ENCODE measurements at places on chromosomes 12 and 14.

- DNase-seq = no peak
These were observed 13.5 kb downstream of the ETFRF1 start for GRCh38 chr12:25208554-25208953.

DNA sequence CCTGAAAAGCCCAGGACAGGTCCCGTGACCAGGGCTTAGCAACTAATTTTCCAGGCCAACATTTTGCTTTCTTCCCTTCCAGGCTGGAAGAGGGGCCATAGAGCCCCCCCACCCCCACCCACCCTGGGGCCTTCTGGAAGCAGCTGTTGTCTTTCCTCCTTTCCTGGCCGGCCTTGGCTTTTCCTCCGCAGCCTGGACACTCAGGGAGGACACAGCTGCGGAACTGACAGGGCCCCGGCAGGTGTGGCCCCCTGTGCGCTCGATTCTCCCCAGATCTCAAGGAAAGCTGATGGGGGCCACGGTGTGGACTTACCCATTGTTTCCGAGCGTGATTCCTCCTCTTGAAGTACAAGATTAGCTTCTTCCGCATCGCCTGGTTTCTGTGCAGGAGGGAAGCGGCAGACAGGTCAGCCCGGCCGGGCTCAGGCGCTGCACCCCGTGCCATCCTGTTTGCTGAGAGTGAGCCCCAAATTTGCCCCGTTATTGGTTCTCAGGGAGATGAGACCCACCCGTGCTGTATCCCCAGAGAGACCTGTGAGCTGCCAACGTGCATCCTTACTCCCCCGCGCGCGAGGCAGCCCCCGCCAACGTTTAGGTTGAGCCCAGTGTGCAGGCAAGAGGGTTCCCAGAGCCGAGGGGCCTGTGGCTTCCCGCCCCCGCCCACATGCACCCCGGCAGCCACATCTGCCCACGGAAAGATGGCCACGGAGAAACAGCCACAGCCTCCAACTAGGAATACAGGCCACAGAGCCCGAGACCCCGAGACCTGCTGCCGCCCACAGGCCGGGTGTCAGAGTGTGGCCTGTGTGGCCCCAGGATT lies 129.6 kb downstream of the NCOR2 start:
- no peak for DNase-seq

DNA sequence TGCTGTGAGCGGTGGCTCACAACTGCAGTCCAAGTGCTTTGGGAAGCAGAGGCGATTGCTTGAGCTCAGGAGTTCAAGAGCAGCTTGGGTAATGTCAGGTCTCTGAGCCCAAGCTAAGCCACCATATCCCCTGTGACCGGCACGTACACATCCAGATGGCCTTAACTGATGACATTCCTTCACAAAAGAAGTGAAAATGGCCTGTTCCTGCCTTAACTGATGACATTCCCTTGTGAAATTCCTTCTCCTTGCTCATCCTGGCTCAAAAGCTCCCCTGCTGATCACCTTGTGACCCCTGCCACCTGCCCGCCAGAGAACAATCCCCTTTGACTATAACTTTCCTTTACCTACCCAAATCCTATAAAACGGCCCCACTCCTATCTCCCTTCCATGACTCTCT lies 48.6 kb downstream of the SLC25A47 start:
- DNase-seq = no peak

DNA sequence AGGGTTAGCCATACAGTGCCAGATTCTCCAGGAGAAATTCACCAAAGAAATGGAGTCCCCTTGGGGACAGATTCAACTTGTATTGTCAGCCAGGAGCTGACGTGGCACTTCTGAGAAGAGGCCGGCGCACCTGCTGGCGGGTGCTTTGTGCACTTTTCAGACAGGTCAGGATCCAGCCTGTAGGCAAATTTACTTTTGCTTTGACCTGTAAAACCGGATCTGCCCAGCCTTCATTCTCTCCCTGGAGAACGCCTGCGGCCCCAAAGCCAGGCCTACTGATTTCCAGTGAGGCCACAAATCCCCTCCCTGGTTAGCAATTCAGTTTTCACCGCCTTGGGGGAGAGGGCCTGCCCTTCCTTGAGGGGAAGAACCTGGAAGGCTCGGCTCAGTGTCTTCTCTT lies 17.4 kb downstream of the P2RX4 start:
- no peak for DNase-seq

- no peak for DNase-seq
These were observed 254.4 kb upstream of the SFSWAP start for GRCh38 chr12:131456301-131457027.

GRCh38 chr14:24053548-24054323 lies 1.9 kb downstream of the CARMIL3 start:
- DNase-seq = no peak

- DNase-seq = no peak
These were observed 311.1 kb downstream of the MED13L start for GRCh38 chr12:115966376-115966775.

GRCh38 chr14:48350971-48351370 lies 675.6 kb upstream of the MDGA2 start:
- DNase-seq = no peak

- DNase-seq = no peak
These were observed at the start of gene SLCO1C1 for GRCh38 chr12:20695232-20695631. Gene SLCO1C1 (plus strand): TSS chr12:20695332. CDS start chr12:20699577, 4,245 bp downstream.

- DNase-seq = no peak
These were observed 103.3 kb downstream of the ADCK1 start for GRCh38 chr14:77903221-77903620.

- no peak for DNase-seq
These were observed 7.1 kb downstream of the LTBP2 start for GRCh38 chr14:74604911-74605310.

GRCh38 chr12:26156201-26156871 lies 31.5 kb upstream of the BHLHE41 start:
- DNase-seq = no peak

GRCh38 chr14:59127437-59127732 lies 61.1 kb upstream of the DAAM1 start:
- DNase-seq = no peak

GRCh38 chr12:67147447-67147846 lies 121.7 kb upstream of the CAND1 start:
- DNase-seq = no peak

- DNase-seq = peak; percentile 76
These were observed 485 bp upstream of the PSME1 start for GRCh38 chr14:24135584-24135833.

DNA sequence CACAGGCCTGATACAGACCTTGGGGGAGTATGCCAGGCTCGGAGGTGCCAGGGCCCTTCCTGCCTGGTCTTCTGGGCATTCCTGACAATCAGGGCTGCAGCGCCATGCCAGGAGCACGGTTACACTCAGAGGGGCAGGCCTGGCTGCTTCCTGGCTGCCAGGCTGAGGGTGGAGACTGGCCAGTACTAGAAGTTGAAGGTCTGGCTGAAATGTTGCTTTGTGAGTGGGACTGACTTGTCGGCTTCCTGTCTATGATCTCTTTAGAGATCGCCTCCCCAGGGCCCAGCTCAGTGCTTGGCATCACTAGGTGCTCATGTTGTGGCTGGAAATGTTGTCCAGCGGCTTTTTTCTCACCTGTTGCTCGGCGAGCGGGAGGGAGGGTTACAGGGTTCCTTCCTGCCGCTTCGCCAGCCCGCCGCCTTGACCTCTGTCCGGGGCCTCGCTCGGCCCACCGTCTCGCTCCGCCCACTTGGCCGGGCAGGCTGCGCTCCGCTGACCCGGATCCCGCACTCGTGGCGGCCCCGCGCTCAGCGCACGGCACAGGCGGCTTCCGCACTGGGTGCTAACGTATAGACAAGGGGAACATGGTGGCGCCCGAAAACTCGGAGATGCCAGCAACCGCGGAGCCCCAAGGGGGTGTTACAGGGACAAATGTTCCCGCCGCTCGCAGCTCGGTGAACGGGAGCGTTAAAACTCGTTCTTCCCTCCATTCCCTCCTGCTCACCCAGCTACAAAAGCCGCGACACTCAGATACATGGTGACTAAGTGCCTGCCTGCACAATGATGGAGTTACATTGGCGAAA lies 32.6 kb downstream of the PAPLN start:
- DNase-seq = no peak

DNA sequence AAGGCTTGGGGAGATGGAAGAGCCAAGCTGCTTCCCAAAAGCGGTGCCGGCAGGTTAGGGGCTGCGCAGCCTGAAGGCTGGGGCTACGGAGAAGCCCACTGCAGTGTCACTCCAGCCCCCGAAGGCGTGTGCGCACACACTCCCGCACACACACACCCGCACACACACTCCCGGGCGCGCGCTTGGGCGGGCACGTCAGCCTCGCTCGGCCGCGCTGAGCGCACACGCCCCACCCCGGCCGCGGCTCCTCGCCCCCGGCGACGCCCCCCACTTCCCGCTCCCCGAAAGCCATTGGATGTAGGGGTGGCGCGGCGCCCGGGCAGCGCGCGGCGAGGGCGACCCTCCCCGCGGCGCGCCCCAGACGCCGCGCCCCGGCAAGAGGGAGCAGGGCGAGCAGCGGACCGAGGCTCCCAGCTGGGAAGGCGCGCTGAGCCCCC lies at the start of gene KCNK10:
KCNK10 (minus strand) TSS at position 184 of the 437 bp plus-strand sequence. CDS start 471 bp downstream, outside the sequence.
- no peak for DNase-seq

- no peak for DNase-seq
These were observed 32.3 kb upstream of the MMP17 start for GRCh38 chr12:131795690-131796410.

DNA sequence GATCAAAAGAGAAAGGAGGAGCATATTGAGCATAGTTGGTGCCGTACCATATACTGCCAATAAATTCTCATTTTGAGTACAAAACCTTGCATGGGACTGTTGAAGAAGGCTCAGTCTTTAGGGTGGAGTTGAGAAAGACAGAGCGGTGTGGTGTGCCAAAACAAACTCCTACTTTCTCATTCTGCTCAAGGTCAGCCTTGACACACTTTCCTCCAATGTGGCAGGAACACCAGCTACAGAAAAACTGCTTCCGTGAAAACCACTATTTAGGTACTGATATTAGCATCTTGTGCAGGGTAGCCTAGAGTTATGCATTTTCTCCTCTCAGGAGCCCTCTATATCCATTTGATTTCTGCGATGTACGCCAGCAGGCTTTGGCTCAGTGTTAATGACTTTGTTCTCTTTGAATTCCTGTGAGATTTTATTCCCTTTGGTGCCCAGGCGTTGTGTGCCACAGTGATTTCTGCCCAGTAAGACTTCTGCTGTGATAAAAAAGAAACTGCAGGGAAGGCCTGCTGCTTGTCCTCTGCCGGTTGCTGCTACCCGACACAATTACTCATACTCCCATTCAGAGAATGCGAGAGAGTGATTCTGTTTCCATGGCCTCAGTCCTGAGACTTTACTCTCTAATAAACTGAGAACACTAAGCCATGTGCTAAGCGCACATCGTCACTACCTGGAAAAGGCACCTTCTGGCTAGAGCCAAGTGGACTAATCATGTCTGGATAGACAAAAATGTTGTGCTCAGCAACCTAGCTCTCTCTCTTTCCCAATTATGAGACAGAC lies 88.3 kb upstream of the MDM1 start:
- no peak for DNase-seq

- no peak for DNase-seq
These were observed 8.4 kb downstream of the PTHLH start for GRCh38 chr12:27964123-27964522.

DNA sequence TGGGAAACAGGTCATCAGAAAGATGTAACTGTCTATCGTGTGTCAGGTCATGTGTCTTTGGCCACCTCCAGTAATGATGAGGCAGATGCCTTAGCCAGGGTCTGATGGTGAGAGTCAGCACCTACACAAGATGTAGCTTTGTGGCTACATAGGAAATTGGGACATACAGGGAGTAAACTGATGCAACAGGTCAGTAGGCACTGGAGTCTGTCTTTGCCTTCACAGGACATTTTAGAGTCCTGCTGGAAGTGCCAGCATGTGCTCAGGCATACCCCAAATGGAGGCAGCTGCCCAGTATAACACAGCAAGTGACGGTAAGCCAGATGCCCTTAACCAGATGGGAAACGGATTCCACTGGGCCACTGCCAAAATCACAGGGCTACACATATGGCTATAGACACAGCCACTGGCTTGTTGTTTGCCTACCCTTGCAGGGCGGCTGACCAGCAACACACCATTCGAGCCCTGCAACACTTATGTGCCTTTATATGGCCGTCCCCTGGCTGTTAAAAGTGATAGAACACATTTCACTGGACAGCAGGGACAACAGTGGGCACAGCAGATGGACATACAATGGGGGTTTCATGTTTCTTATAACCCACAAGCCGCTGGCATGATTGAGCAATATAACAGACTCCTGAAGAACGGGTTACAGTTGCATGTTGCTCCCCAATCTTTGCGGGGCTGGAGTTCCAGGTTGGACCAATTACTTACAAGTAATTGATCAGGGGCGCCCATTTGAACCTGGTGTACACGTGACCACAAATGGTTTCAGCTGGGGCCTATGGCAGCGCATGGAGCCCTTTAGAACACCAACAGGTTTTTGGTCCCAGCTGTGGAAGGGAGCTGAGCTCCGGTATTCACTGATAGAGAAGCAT lies 12.9 kb upstream of the RNASE12 start:
- DNase-seq = no peak

DNA sequence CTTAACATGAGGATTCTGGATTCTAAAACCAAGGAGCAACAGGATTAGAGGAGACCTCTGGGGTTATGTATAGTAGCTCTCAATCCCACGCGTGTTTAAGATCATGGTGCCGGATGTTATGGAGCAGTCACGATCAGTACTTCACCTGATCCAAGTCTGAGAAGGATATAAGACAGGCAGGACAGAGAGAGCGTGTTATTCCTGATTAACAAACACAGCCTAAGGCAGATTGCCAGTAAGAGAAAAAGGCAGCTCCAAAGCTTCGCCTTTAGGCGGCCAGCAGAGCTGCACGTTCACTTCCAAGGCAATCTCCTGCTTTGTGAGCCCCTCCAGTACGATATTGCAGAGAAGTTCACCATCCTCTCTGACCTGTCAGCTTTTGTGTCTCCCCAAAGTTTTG lies 5.5 kb downstream of the SETD3 start:
- no peak for DNase-seq

GRCh38 chr12:41919048-41919447 lies 225.6 kb downstream of the GXYLT1 start:
- no peak for DNase-seq

GRCh38 chr12:27031531-27031930 lies 9.2 kb downstream of the MED21 start:
- no peak for DNase-seq

- DNase-seq = peak; percentile 99
These were observed at the start of the genes THAP2 and ZFC3H1 for GRCh38 chr12:71663561-71664410. Gene THAP2 (plus strand): TSS chr12:71664301. CDS start chr12:71664510, 209 bp downstream. Gene ZFC3H1 (minus strand): TSS chr12:71663848. CDS start chr12:71663610, 238 bp downstream.

- no peak for DNase-seq
These were observed 344.5 kb upstream of the NAV3 start for GRCh38 chr12:77485961-77486854.

- DNase-seq = no peak
These were observed 283.6 kb downstream of the CACNA1C start for GRCh38 chr12:2336409-2336829.

GRCh38 chr14:105150026-105150367 lies 18.6 kb downstream of the JAG2 start:
- no peak for DNase-seq

Measured in NCI-H187 treated with DMSO at 0.1 percent for 48 hours (cell line).